Neural progenitor cell (in vitro differentiated cells): ENCODE measurements at places on chromosomes 6 and 20. TPM values are rescaled to one million over a fixed set of nuclear protein-coding genes. Genes with fewer than 3 reads are reported as not detected.

DNA sequence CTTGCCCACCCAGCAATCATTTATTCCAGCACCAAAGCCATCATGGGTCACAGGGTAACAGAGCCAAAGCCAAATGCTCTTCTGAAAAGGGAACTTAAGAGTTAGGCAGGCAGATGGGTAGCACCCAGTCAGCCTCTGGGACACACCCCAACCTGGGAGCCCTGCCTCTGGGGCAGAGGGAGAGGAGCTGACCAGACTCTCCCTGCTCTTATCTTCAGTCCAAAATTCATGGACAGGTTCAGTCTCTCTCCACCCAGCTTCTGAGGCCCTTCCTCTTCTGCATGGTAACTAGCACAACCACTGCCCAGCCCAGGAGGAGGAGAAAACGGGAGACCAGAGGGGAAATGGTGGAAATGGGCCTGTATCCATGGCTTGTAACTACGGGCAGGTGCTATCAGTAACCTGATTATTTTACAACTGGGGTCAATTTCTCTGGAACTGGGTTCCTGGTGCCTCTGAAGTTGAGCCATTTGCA lies 105.4 kb downstream of the NOL4L start:
- no peak for DNase-seq

GRCh38 chr20:25692499-25692898 lies 4.2 kb downstream of the ZNF337 start:
- DNase-seq = no peak

DNA sequence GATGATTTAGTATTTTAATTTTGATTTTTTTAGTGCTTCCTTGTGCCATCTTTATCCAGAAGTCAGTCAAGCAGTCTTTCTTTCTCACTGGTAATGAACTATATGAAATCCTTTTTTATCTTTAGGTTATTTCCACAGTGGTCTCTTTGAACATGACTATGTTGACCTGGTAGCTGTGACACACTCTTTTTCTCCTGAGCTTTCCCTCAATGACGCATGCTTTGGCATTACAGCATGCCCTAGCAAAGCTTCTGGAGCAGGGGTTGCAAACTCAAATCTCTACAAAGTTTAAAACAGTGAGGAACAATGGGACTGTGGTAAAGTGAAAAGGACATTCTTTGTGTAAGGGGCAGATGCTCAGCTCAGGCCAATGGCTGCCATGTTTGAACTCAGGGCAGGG lies 4.5 kb upstream of the PLAGL1 start:
- DNase-seq = no peak

NKAIN4 gene
- 9.7 and 28.4 TPM in 2 replicates for total RNA-seq

DNA sequence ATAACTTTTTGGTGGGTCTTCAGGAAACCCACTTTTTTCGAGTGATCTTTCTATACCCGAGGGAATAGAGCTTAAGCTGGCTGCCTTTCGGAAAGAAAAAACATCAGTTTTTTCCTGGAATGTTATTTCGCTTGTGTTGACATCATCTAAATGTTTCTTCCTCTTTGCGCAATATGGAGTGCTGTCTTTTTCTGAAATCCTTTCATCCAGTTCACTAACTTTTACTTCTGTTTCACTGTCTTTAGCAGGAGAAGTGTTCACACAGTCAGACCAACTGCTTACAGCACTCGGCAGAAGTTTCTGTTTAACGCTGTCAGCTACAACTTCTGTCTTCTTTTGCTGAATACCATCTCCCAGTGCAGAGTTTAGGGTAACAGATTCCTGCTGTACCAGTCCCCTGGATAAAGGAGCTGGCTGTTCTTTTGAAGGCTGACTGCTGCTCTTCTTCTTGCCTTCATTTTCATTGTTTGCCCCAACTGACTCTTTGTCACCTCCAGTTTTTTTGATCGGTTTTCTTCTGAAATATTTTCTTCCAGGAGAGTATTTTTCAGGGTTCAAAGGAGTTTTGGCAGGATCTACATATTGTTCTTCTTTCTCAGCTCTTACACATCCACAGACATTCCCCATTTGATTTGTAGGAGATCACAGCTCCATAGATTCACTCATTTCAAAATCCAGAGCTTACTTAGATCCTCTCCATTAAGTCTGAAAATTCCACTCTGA lies 50.0 kb upstream of the DST start:
- DNase-seq = no peak

DNA sequence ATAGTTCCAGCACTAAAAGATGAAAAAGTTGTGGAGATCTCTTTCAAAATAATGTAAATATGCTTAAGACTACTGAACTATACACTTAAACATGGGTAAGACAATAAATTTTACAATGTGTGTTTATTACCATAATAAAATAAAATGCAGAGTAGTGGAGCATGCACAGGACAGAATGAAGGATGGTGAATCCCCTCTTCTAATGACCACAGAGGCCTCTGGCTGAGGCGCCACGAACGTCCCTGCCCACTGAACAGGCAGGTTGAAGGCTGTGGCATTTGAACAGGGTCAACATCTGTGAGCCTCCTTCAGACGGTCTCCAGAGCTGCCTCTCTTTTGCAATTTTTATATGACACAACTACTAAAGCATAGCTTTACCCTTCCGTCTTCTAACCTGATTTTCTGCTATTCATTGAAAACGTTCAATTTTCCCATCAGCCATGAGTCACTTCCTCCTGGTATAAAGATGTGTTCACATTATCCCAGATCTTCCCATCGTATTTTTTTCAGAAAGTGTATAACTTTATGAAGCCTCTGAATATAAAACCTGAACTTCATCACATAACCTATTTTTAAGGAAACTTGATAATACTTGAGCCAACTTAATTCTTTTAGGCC lies 37.8 kb downstream of the ADGRF4 start:
- no peak for DNase-seq

CCNC gene
- total RNA-seq = 109 and 157 TPM in 2 replicates

DNA sequence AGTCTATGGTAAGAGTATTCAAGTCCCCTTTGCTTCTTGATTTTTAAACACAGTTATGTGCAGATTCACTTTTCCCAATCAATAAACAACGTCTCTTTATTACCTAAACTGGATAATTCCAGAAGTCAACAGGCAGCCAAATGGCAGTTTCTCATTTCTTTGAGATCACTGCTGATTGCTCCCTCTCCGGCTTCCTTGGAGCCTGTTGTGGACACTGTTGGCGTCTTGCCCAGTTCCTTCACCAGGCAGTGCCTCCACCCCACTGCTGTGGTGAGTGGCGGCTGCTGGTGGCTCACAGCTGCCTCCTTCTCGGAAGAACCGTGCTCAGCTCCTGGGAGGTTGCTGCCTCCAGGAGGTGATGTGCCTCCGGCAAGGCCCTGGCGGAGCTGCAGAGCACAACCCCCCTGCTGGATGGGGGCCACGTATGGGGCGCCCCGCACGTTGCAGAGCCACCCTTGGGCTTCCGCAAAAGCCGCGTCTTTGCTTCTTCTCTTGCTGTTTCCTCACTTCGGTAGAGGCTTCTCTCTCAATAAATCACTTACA lies 105.1 kb upstream of the CNKSR3 start:
- no peak for DNase-seq

ADGB gene
- not detected in 2 replicates for total RNA-seq

RBM24 gene
- 17.3 and 27.6 TPM in 2 replicates for total RNA-seq

DNA sequence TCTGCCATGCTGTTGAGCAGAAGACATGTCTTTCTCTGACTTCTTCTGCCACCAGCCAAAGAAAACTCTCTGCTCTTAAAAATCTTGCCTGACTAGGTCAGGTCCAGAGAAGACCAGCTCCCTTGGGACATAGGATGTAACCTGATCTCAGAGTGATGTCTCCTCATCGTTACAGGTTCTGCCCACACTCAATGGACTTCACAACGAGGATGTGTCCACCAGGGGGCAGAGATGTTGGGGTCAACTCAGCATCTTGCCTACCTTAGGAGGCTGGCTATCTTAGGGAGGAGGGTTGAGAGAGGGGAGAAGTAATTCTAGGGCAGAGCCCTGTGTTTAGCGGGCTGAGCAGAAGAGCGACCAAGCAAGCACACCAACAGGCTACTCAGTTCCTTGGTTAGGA lies 207.6 kb upstream of the CDH4 start:
- DNase-seq = peak; percentile 18

GRCh38 chr6:149478631-149479314 lies 6.0 kb downstream of the ZC3H12D start:
- no peak for DNase-seq
